ENCODE measurements at places on chromosomes 5 and 9.
A peak's percentile ranks its signal among the peaks of the same experiment; 100 is the strongest.

- DNase-seq: no peak
Observed at GRCh38 chr5:77627869-77628674, 10.4 kb downstream of the OTP start.

DNA sequence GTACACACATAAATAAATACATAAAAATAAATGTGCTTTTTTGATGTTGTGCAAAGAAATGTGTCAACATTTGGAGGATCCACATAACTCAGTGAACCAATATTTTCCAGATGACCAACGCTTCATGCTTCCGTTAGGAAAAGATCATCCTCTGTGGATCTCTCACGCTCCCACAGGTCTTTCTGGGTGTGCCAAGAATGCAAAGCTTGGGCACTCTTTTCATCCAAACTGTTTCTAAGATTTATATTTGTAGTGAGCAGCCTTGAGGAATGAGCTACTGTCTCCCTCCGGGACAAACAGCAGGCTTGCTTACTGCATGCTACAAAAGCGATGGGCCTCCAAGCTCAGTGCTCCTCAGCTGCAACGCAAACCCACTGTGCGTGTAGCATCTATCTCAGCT is 46.2 kb upstream of the RUFY1 start:
- DNase-seq: no peak

GRCh38 chr5:119255571-119256356 is 100.1 kb upstream of the TNFAIP8 start:
- no peak for DNase-seq

DNA sequence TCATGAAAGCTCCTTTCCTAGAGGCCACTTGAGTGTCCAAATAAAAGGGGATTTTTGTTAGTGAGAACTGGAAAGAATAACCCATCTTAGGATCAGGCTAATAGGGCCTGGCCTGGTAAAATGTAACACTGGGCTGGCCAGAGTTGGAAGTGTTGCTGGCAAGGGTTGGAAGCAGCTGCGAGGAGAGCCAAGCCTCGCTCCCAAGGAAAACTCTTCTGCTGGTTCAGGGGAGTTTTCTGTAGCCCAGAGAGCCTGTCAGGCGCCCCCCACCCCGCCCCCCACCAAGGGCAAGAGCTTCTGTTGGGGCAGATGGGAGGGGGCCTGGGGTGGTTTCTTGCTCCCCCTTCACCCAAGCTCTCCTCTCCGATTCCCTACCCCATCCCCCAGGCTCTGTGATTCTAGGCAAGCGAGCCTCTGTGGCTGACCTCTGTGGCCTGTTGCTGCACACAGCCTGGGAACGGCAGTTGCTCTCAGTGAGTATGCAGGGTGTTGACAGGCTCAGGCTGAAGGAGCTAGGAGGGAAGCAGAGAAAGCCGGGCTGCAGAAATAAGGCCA is 547.8 kb downstream of the CCDC171 start:
- DNase-seq: no peak

DNA sequence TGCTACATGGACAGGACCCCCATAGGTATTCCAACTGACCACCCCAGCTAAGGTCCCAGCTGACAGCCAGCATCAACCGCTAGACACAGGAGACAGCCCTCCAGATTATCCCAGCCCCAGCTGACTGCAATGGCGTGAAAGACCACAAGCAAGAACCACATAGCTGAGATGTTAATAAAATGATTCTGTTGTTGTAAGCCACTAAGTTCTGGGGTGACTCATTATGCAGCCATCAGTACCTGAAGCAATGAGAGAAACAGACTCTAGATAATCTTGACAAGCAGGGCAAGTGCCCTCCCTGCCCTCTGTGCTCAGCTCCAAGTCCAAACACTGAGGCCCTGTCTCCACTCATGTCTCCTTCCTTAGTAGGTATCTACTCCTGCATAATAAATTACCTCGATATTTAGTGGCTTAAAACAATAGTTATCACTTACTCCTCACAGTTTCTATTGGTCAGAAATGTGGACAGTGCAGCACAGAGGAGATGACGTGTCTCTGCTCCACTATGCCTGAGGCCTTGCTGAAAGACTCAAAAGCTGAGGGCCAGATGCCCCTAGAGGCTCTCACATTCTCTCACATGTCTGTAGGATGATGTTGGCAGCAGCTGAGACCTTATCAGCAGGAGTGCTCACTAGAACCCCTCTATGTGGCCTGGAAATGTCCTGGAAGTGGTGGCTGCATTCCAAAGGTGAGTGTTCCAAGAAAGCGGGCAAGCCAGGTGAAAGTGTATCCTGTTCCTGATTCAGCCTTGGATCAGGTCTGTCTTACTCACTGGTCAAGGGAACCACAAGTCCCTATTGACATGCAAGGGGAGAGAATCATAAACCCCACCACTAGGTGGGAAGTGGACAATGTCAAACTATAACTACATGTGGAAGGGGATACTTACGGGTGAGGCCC is 2.5 kb downstream of the MGAT1 start:
- no peak for DNase-seq

DNA sequence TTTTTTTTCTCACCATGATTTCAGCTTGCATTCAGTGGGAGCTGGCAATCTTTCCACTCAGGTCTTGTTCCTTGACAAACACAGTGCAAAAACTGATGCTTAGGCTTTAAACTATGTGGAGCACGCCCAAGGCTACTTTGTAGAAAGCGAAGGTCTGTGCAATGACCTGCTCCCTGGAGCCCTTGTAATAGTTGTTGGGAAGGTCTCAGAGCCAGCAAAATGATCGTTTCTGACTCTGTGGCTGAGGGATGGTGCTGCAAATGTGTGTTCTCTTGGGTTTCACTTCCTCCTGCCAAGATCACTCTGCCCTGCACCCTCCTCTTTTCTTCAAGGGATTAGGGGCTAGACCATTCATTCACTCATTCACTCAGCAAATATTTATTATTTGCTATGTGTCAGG is 249.7 kb upstream of the MAP3K1 start:
- no peak for DNase-seq

- peak; percentile 61 for DNase-seq
Observed at GRCh38 chr5:96794757-96795156, 13.0 kb downstream of the ERAP1 start.

- no peak for DNase-seq
Observed at GRCh38 chr5:77778398-77778797, 2.3 kb upstream of the TBCA start.

DNA sequence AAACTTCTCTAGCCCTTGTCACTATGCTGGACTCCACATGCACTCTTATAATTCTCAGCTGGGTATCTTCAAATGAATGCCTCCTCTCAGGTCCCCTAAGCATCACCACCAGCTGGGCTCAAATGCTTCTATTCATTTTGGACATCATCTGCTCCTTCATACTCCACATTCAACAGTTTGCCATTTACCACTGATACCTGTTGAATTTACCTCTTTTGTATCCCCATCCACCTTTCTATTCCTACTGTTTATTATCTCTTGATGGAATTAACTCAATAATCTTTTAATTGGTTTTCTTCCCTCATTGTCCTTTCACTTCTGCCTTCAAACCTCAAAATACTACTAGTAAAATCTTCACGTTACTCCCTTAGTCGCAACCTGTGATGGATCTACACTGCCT is 14.5 kb downstream of the RANBP6 start:
- no peak for DNase-seq

GRCh38 chr9:132041798-132042197 is 37.9 kb downstream of the MED27 start:
- no peak for DNase-seq

DNA sequence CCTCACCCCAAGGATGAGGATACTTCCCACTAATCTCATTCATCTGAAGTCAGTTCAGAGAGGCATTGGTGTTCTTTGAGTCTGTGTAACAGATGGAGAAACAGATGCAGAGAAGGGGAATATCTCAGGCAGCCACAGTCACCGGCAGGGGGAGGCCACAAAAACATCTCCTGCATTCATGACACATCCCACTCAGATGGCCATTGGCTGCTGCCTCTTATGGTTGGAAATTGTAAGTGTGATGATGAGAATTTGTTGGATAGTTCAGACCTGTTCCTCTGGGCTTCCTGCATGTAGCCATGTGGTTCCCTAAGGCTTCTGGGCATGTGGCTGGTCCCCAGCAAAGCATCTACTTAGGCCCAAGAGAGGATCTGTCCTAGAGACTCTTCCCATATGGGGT is 45.9 kb upstream of the GABRP start:
- DNase-seq: no peak

DNA sequence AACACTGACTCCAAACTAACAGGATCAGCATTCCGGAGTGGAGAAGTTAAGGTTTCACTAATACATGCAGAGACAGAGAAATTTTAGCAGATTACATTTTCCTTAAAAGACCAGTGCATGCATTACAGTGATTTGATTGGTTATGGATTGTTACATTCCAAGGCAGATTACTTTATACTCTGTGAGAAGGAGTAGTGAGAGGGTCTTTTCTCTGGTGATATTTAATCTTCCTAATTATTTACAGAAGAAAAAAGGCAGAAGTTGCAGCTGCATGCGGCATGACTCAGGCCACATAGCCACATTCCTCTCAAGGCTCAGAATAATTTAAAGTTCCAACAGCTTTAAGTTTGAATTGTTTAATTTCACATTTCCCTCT is 53.0 kb upstream of the PDZD2 start:
- no peak for DNase-seq

DNA sequence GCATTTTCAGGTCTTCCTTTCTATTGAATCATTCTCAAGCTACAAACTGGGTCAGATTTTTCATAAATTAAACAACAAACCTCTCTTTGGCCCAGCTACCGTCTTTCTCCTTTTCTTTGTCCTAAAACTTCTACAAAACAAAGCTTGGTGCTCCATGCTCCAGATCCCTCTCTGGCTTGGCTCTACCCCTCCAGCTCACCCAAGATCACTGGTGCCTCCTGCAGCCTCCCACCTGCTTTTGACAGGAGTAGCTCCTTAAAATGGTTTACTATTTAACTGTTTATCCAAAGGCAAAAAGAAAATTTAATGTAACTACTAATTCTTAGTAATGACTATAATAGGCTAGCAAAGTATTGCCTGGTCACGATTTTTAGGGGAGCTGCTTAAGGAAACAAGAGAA is 10.7 kb upstream of the SERINC5 start:
- DNase-seq: no peak

DNA sequence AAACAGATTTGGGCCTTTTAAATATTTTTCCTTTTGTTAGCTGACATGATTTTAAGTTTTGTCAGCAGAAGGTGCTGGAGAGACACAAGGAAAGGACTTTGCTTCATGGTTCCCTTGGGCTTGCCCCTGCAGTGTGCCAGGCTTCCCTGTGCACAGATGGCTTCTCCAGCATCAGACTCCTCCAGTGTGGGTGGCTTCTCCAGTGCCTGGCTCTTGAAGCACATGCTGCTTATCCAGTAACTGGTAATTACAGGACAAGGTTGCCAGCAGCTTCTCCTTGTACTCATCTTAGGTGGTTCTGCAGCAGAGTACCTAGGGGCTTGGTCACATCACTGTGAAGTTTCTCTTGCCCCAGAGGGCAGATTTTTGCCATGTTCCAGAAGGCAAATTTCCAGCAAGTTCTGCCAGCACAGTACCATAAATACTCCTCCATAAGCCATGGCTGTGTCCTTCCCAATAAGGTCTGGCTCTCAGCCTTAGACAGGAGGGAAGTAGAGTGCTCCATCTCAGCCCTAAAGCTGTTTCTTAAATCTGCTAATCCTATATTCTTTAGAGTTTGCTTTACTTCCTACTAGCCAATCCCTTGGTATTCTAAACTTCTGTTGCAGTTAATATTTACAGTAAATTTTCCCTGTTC is 62.4 kb downstream of the PJA2 start:
- DNase-seq: no peak

GRCh38 chr9:105309531-105309931 is 65.1 kb downstream of the SLC44A1 start:
- DNase-seq: no peak

DNA sequence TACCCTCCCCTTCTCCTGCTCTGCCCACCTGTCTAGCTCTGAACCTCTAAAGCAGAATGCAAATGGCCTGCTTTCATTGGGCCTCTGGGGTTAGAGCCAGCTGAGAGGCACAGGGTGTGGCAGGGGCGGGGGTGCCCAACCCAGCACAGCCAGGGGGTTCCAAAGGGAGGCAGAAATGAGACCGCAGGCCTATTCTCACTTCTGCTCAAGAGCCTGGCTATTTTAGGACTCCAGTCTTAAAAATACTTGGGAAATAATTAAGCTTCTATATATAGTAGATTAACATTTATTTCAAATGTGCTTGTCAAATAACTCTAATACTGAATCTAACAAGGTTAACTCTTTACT is 5.7 kb downstream of the QSOX2 start:
- no peak for DNase-seq

GRCh38 chr5:141623186-141623585 is 4.4 kb upstream of the DIAPH1 start:
- DNase-seq: no peak

DNA sequence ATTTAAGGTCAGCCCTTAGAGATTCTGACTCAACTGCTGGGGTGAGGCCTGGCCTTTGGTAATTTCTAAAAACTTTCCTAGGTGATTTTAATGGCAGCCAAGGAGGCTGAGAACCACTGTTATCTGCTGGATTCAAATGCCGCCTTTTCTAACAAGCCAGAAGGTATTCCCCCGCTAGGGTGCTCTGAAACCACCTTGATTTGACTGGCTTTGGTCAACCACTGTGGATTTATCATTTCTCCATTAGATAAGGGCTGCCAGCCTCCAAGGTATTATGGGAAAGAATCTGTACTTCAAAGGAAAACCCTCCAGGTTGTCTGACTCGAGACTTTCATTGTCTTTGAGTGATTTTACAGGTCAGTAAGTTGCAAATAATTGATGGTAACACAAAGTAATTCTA is 4.3 kb downstream of the ANXA6 start:
- no peak for DNase-seq

DNA sequence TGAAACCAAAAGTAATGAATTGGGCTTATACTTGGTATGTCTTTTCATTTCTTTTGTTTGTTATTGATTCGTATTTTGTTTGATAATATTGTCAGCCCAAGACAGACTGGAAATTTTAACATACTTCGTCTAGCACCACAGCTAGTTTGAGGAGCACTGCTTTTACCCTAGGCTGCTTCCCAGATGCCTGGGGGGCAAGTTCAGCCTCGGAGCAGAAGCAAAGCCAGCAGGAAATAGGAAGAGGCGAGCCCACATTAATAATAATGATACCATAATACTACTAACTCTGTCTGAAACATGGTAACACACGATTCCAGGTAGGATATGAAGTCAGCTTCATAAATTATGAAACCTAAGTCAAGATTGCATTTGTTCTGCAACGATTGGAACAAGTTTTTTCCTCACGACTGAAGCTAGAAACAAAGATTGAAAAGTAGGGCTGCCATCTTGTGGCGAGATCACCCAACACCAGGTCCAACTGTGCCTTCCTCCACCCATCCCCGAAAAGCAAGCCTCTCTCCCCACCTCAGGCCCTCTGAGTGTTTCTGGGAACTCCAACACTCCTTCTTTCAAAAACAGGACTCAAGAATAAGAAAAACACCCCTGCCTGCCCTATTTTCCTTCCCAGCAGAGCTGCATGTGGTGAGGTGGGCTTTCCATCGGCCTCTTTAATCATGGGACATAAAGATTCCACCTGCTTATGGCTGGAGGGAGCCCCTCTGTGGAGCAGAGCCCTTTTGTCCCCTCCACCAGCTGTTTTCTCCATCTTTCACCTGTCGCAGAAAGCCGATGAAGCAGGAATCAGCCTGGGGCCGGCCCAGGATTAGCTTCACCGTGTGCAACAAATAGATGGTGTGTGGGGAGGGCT is 236.4 kb downstream of the CAAP1 start:
- DNase-seq: no peak

GRCh38 chr9:124140941-124141568 is 116.7 kb upstream of the NEK6 start:
- no peak for DNase-seq

GRCh38 chr5:178392386-178392785 is 159.8 kb upstream of the PHYKPL start:
- DNase-seq: no peak

GRCh38 chr9:114836769-114837168 is 30.9 kb upstream of the TNFSF15 start:
- DNase-seq: peak; percentile 17
